ENCODE measurements at places on chromosomes 2 and 18. TPM values are rescaled to one million over a fixed set of nuclear protein-coding genes. Genes with fewer than 3 reads are reported as not detected.

PCARE gene
- total RNA-seq: not detected

CAPG gene
- total RNA-seq: 15.8 TPM

NAT8 gene
- total RNA-seq: 32.4 TPM

TACR1 gene
- not detected for total RNA-seq

ARHGAP28 gene
- total RNA-seq: 0.61 TPM

TUBA4B gene
- total RNA-seq: not detected

COL3A1 gene
- 13.8 TPM for total RNA-seq

KCTD18 gene
- 7.7 TPM for total RNA-seq

TGFBRAP1 gene
- 10.6 TPM for total RNA-seq

PLCL1 gene
- total RNA-seq: 0.27 TPM

RUFY4 gene
- 0.11 TPM for total RNA-seq

PLGLB2 gene
- total RNA-seq: 418 TPM

CCDC74B gene
- 0.26 TPM for total RNA-seq

CCDC141 gene
- 0.88 TPM for total RNA-seq

TDRD15 gene
- total RNA-seq: 0.32 TPM

CHST9 gene
- 11.2 TPM for total RNA-seq

Measured in right lobe of liver (tissue), 6 donors.